ENCODE measurements at places on chromosomes 12 and 14.

DNA sequence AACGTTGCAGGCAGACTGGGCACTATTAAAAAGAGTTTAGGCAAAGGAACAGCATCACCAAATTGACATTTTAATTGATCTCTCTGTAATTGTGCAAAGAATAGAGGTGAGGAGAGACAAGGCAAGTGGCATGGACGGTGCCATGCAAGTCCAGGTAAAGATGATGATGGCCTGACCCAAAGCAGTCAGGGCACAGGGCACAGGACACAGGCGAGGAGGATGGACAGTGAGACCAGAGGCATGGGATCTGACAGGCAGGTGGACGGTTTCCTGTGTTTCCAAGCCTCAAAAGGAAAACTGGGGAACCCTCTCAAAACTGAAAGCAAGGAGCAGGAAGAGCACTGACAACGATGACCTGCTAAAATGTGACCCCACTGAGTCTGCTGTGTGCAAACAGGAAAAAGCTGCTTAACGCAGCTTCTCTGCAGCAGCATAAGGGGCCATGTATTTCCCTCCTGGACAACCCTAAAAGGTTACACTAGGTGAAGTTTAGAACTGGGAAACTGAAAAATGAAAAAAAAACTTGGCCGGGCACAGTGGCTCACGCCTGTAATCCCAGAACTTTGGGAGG lies 50.9 kb downstream of the CLIP1 start:
- DNase-seq, result no peak

GRCh38 chr12:131672311-131672940 lies 38.5 kb upstream of the SFSWAP start:
- no peak for DNase-seq

DNA sequence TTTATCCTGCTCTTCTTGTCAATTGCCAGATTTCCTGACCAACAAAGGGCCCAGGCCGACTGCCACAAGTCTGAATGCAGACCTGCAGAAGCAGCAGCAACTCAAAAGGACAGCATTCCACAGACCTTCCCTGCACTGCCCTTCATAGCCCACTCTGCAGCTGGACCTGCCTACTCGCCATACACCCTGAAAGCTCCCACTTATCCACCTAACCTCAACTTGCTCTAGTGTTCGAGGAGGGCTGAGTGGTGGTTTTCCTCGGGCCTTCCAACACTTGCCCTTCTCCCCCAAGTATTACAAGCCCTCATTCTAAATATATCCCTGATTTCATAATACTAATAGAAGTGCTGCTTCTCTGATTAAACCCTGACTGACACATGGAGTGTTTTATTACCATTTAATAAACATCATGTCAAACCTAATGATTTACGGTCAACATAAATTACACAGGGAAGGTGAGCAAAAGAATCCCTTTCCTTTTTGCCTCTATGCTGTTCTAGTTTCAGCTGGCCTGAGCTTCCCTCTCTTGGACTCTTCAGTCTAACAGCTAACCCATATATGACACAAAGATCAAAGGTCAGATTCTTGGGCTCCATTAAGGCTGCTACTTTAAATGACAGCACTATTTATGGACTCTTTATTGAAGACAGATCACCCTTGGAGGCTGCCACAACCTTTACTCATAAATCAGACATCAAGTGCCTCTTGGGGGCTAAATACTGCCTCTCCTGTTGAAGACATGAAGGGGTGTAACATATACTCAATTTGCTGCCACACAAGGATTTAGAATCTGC lies 1546.9 kb upstream of the TMEM132C start:
- no peak for DNase-seq

DNA sequence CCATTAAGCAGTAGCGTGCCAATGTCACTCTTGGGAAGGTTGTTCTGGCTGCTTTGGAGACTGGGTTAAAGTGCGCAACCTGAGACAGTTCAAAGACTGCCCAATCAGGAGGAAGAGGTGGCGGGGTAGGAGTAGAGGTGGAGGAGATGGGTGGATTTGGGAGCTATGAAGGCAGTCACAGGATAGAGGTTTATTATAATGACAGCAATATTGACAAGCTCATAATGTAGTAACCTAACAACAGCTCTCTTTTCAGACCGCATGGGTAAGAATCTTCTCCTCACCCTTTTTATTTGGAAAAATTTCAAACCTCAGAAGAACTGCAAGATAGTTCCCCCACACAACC lies 5.3 kb upstream of the PSMD9 start:
- DNase-seq, result no peak

GRCh38 chr12:24954261-24954660 lies 5.4 kb upstream of the BCAT1 start:
- no peak for DNase-seq

DNA sequence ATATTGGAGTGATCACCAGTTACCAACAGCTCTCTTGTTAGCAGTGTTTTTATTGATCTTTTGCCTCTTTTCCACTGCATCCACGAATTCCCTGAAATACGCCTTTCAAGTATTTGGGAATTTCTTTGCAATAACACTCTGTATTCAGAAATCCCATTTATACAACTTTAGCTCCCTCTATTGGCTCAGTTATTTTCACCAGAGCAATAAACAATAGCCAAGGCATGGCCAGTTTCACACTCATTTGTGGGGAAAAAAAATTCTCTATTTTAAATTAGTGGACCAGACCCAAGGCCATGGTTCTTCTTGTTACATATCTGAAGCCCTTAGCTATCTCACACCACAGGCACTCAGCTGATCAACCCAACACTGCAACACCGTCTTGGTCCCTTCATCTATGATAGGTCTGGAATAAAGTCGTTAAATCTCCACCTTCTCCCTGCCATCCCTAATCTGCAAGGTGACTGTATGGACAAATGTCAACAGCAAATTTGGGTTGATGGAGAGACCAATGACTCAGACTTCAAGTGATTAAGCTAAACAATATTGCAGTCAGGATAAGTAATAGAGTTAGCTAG lies 92.4 kb upstream of the TMEM260 start:
- no peak for DNase-seq

DNA sequence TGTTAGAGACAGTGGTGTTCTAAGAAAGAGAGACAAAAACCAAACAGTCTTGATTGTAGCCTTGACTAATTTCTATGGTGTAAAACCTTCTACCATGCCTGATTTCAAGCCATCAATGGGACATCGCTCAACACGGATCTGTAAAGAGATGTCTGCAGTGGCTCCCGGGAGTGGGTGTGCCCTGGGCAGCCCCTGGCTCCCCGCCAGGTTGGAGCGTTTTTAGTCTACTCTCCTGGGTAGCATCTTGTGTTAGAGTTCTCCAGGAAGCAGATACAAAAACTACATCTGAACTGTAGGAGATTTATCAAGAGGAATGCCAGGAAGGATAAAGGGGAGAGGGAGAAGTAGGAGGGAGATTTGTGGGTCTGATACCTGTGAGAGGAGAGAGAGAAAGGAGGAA lies 1212.9 kb downstream of the BCL11B start:
- no peak for DNase-seq

DNA sequence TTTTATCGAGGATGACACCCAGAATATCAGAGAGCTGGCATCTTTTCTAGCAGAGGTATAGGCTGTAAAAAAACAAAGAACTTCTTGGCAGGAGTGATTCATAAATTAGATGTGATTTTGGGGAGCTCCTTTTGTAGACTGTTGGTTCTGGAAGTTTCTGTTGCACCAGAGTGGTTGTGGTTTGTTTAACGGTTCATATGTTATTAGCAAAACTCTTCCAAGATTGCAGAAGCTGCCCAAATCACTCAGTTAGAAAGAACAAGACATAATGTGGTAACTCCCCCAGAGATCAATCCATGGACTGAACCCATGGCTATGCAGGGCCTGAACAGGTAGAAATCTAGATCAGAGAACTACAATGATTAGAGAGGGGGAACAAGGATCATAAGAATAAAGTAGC lies 6.7 kb upstream of the RNASE10 start:
- no peak for DNase-seq

- no peak for DNase-seq
Observed at GRCh38 chr14:96227428-96227827, 22.8 kb downstream of the BDKRB2 start.

DNA sequence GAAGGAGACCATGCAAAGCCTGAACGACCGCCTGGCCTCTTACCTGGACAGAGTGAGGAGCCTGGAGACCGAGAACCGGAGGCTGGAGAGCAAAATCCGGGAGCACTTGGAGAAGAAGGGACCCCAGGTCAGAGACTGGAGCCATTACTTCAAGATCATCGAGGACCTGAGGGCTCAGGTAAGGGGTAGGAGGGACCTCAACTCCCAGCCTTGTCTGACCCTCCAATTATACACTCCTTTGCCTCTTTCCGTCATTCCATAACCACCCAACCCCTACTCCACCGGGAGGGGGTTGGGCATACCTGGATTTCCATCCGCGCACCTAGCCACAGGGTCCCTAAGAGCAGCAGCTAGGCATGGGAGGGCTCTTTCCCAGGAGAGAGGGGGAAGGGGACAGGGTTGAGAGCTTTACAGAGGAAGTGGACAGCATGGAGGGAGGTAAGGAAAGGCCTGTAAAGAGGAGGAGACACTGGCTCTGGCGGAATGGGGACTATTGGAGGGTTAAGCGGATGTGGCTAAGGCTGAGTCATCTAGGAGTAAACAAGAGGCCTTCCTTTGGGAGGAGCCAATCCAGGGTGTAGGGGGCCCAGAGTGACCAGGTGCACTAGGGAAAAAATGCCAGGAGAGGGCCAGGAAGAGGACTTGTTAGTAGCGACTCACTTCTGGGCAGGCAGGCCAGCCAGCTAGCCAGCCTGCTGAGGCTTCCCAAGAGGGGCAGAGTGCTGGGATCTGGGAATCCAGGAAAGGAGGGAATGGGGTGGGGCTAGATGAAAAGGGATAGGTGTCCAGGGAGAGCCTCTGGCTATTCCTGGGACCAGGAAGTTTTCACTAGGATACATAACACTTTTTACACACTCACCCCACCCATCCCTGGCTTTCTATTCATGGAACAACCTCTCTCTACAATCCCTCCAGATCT lies 754 bp downstream of the KRT18 start:
- DNase-seq, result no peak

DNA sequence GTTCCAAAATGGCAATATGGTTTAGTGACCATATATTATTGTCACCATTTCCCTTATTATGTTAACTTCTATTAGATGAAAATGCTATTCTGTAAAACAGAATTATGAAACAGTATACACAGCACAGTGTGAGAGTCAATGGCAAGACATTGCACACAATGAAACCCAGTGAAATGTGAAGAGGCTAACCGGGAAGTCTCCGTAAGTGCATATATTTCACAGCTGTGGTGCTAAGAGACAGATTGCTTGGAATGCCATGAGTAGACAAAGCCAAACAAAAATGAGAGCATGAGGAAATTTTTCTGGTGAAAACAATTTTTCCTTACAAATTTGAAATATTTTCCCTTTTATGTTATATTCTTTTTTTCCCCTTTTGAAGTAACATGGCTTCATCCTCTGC lies 49.4 kb downstream of the DYRK2 start:
- no peak for DNase-seq

- DNase-seq, result no peak
Observed at GRCh38 chr12:93883436-93884154, 206.4 kb downstream of the CRADD start.

DNA sequence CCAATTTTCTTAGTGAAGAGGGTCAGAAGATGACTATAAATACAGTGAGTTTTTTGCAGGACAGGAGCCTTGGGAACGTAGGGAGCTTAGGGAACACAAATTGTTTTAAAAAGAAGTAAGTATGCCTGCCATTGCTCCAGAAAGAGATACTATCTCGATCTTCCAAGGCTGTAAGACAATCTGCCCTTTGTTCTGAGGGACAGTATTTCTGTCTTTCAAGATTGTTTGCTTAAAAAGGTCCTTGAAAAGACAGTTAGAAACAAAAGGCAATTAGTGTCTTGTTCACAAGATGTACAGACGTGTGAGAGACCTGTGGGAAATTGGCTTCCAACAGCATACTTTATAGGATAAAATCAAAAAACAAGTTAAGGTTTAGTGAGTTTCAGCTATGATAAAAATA lies 321.2 kb upstream of the FAR2 start:
- no peak for DNase-seq

GRCh38 chr14:54138354-54139038 lies 181.9 kb upstream of the BMP4 start:
- DNase-seq, result no peak

DNA sequence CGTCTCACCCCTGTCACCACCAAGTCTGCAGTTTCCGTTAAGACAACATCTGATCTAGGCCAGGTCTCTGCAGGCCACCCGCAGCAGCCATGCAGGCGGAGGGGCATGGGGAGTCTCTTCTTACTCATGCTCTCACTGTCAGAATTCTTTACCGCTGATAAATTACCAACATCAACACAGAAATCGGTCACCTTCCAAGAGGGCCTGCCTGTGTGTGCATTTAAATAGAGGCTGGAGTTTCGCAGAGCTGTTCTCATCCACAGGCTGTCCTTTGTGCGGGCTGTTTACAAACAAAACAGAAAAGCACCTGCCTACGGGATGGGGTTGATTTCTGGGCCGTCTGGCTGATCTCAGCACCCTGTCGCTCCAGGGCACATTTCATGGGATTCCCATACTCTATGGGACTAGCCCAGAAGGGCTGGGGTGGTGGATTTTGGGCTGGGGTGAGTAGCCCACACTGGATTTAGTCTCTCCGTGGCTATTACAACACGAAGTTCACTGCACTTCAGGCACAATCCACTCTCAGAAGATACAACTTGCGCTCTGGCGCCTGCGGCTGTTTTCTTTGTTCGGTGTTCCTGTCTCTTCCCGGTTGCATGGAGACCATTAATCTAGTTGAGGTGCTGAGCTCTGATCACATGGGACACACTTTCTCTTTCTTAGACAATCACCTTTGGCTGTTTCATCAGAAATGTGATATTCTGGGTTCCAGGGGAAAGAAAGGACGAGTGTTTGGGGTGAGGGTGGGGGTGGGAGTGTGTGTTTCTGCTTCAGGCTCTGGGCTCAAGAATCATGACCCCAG lies 331.1 kb downstream of the GLT1D1 start:
- DNase-seq, result no peak

- DNase-seq, result no peak
Observed at GRCh38 chr12:95173392-95174251, 43.6 kb downstream of the FGD6 start.

- DNase-seq, result no peak
Observed at GRCh38 chr12:52070185-52070925, 577 bp downstream of the ATG101 start.

- DNase-seq, result peak; percentile 90
Observed at GRCh38 chr14:70655110-70655826, 13.6 kb downstream of the TTC9 start.

- no peak for DNase-seq
Observed at GRCh38 chr14:84375235-84375634, 1154.7 kb upstream of the FLRT2 start.

- no peak for DNase-seq
Observed at GRCh38 chr14:96079066-96079465, 39.9 kb downstream of the C14orf132 start.

- no peak for DNase-seq
Observed at GRCh38 chr14:93967637-93968250, 8.6 kb downstream of the ASB2 start.

- no peak for DNase-seq
Observed at GRCh38 chr14:99447739-99448138, 32.9 kb downstream of the SETD3 start.

GRCh38 chr12:116133636-116134214 lies 143.8 kb downstream of the MED13L start:
- DNase-seq, result no peak
